Dermis blood vessel endothelial cell (primary cell): ENCODE measurements at places on chromosomes 12 and 14. TPM values are rescaled to one million over a fixed set of nuclear protein-coding genes. Genes with fewer than 3 reads are reported as not detected.

MLH3 gene
- 17.7 and 18.7 TPM in 2 replicates for total RNA-seq

EIF5 gene
- 115 and 226 TPM in 2 replicates for total RNA-seq

CORO1C gene
- 131 and 213 TPM in 2 replicates for total RNA-seq

ENO2 gene
- 2.8 and 2.9 TPM in 2 replicates for total RNA-seq

PLEKHD1 gene
- total RNA-seq: under 0.01 TPM in 1 of 2 replicates, not detected in the other

BDKRB2 gene
- total RNA-seq: 0.05 and 0.34 TPM in 2 replicates
